Naive thymus-derived CD8-positive, alpha-beta T cell (primary cell): ENCODE measurements at places on chromosomes 2 and 18. TPM values are rescaled to one million over a fixed set of nuclear protein-coding genes. Genes with fewer than 3 reads are reported as not detected.

Gene NR4A2
- polyA plus RNA-seq: 20.1 TPM

Gene SCN1A
- polyA plus RNA-seq: not detected

Gene TLX2
- polyA plus RNA-seq: not detected

Gene SLC23A3
- polyA plus RNA-seq: not detected

Gene DSG3
- polyA plus RNA-seq: not detected

Gene TBC1D8
- polyA plus RNA-seq: 0.59 TPM

Gene NGEF
- not detected for polyA plus RNA-seq
